ENCODE measurements at places on chromosomes 5 and 9. TPM values are rescaled to one million over a fixed set of nuclear protein-coding genes. Genes with fewer than 3 reads are reported as not detected.

DNA sequence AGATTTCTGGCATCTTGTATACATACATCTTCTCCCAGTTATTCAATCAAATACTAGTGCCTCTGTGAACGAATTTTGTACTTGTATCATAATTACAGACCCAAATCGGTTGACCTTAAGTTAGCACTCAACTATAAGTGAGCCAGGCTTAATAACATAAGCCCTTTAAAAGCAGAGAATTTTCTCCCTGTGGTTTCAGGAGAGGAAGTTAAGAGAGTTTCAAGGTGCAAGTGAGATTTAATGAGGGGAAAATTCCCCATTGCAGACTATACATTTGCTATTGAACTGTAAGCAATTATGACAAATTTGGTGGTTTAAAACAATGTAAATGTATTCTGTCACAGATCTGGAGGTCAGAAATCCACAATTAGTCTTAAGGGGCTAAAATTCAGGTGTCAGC, 261.9 kb upstream of the NREP start:
- H3K27me3 ChIP-seq: no peaks in the 10 kb centered on the region
- H3K4me3 ChIP-seq: no peak overlapping the region
- no peaks in the 10 kb centered on the region for H3K36me3 ChIP-seq
- DNase-seq: no peak

GRCh38 chr9:1913631-1914330, 101.4 kb upstream of the SMARCA2 start:
- no peak overlapping the region for H3K4me3 ChIP-seq
- DNase-seq: no peak
- H3K4me1 ChIP-seq: no peaks in the 10 kb centered on the region

- peak; percentile 19 for DNase-seq
- H3K4me3 ChIP-seq: no peak overlapping the region
- no peaks in the 10 kb centered on the region for H3K36me3 ChIP-seq
These were observed 42.3 kb downstream of the SNCAIP start for GRCh38 chr5:122354293-122354692.

DNA sequence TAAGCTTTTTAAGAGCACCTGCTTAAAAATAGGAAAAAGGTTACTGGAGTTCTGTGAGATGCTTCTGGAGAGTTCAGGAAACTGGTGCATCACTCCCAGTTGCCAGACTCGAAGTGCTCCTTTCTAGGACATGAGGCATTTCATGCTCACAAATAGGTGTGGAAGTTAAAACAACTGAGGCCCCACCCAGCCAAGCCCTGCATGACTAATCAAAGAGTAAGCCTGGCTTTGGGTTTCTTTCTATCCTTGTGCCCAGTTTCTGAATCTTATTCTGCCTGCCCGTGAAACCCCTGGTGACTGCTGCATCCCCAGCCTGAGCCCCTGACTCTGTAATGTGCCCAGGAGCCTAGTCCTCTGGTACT, 7.7 kb downstream of the SPINK9 start:
- no peaks in the 10 kb centered on the region for H3K4me1 ChIP-seq
- DNase-seq: no peak
- H3K36me3 ChIP-seq: no peaks in the 10 kb centered on the region
- no peaks in the 10 kb centered on the region for H3K27me3 ChIP-seq
- H3K27ac ChIP-seq: no peak overlapping the region

DNA sequence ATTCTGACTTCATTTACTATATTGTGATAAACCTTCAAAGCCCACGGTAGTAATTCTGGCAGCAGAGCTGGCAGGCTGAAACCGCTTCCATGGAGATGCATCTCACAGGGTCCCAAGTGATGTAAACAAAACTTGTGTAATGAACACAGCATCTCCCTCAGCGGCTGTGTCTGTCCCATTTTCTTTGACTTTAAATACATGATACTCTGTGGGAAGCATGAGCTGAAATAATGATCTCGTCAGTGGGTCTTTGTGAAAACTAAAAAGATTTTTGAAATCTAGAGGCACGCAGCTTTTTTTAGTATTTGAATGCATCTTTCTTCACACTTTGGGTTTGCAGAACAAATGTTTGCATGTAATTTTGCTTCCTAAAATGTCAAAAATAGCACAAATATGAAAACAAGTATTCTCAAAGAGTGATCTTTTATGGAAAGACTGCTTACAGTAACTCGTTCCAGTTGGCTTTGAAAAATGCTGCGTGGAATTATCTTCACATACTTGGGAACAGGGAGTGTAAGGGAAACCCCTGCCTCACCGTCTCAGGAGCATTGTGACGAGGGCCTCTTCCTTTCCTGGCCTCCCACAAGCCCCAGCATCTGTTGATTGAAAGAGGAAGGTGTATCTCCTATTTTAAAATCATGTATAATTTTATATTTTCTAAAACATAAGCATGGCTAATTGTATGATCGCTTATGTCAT, 18.1 kb upstream of the LPCAT1 start:
- H3K36me3 ChIP-seq: no peaks in the 10 kb centered on the region
- H3K27me3 ChIP-seq: no peaks in the 10 kb centered on the region
- DNase-seq: no peak
- peaks cover 3% of the 10 kb centered on the region for H3K4me1 ChIP-seq
- H3K4me3 ChIP-seq: no peak overlapping the region

Gene ARID3C
- total RNA-seq: not detected

DNA sequence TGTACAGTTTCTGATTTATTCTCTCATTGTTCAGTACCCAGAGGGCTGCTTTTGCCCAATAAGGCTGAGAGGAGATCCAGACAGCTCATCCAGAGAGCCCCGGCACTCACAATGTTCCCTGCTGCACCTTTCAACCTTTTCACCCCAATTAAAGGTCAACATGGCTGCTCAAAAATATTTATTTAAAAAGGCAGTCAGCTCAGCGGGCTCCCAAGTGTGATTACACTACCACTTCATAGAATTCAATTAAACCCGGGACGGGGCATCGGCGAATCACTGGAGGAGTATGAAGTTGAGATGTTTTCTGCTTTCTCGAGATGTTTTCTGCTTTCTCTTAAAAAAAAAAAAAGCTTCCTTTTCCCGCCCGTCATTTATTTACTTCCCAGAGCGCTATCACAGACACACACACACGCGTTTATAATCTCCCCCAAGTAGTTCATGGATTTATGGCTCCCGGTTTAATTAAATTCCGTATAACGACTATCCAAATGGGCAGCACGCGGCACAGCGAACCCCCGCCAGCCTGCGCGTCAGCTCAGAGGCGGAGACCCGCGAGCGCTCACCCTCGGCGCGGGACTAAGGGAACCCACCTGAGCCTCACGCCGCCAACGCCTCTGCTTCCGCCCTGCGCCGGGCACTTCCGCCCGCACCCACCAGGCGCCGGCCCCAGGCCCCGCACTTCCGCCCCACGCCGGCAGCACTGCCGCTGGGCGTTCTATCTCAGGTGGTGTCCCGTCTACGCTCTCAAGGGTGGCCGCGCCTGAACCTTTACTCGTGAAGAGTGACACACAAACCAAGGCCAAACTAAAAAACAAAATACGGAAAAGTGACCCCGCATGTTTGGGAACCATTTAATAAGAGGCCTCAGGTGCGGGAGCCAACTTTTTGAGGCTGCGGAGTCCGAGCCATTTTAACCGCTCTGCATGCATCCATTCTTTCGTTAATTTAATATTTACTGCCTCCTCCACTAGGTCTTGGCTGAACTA, at the start of gene C5orf63:
C5orf63 (minus strand) TSS at position 642 of the 986 bp plus-strand sequence. CDS start 14,507 bp downstream, outside the sequence.
- peak; percentile 45 for DNase-seq
- no peaks in the 10 kb centered on the region for H3K36me3 ChIP-seq
- peak within 1 kb of the TSS; percentile 72 for H3K27ac ChIP-seq
- H3K4me1 ChIP-seq: peaks cover 61% of the 10 kb centered on the region
- no peaks in the 10 kb centered on the region for H3K27me3 ChIP-seq

DNA sequence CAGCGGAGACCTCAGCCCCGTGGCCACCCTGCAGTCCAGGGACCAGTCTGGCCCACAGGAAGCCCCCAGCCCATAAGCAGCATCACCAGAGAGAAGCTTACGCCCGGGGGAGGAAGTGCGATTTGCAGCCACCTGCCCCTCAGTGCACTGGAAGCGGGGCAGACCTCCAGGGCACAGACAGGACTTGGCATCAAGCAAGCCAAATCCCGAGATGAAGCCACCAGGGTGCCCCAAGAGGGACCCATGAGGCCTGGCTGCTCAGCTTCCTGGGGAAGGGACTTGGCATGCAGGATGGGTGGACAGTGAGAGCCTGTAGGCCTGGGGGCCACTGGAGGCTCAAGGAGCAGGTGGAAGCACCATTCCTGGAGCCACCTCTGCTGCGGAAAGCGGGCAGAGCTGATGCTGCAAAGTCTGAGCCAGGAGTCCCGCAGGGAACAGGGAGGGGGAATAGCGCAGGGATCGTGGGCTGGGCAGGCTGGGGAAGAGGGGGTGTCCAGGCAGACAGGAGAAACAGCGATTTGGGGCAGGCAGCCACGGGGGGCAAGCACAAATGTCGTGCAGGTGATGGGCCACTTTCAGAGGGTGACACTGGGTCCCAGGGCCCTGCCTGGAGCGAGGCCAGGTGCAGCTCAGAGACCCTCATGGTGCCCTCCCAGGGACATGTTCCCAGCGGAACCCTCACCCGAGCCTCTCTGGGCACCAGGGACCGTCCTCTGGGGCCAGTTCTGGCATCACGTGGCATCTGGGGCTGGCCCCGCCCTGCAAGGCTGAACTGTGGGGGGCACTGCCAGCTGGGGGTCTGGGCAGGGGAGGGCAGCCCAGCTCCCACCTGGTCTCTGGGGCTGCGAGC, 3.2 kb downstream of the LRRC26 start:
- peaks cover 34% of the 10 kb centered on the region for H3K27me3 ChIP-seq
- H3K36me3 ChIP-seq: no peaks in the 10 kb centered on the region
- H3K27ac ChIP-seq: no peak overlapping the region
- H3K4me1 ChIP-seq: peaks cover 3% of the 10 kb centered on the region
- H3K4me3 ChIP-seq: no peak overlapping the region

Gene PCDHB2
- total RNA-seq: 0.23 TPM

DNA sequence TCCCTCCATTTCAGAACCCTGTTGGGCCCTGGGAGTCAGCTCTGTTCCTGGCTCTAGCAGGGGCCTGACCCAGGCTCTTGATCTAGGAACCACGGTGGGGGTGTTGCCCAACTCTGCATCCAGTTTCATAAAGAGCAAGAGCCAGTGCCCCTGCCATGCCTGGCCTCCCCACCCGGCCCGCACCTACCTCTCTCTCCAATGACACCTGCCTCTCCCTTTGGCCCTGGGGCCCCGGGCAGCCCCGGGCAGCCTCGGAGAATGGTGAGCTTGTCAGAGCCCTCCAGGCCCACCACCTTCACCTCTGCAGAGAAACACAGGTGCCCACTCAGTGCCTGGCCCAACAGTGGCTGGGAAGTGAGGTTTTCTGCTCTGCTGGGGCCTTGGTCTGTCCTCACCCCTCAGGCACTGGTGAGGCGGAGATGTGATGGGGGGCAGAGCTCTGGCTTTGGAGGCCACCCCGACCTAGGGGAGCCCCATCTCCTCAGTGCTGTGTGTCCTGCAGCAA, 1.5 kb downstream of the FCN1 start:
- no peak for DNase-seq
- no peaks in the 10 kb centered on the region for H3K36me3 ChIP-seq
- H3K4me1 ChIP-seq: no peaks in the 10 kb centered on the region
- no peaks in the 10 kb centered on the region for H3K27me3 ChIP-seq

DNA sequence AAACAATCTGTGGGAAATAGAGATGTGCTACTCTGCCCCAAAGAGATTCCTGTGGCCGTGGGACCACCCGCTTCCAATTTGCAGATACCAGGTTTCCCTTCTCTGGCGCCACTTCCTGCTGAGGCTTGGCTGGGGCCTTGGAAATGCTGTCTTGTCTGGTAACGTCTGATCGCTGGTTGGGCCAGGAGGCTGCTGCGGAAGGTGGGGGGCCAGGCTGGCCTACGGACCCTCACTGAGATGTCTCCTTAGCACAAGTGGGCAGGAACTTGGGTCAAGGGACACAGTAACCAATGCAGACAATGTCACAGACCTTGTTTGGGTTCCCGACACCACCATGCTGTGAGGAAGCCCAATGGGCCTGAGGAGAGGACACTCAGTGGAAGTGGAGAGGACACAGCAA, 31.7 kb upstream of the IRX4 start:
- no peak overlapping the region for H3K4me3 ChIP-seq
- H3K36me3 ChIP-seq: no peaks in the 10 kb centered on the region
- DNase-seq: no peak
- no peaks in the 10 kb centered on the region for H3K4me1 ChIP-seq

GRCh38 chr9:95012035-95012708, 285.7 kb downstream of the AOPEP start:
- peaks cover 9% of the 10 kb centered on the region for H3K36me3 ChIP-seq
- no peaks in the 10 kb centered on the region for H3K27me3 ChIP-seq
- DNase-seq: no peak
- no peak overlapping the region for H3K4me3 ChIP-seq

Gene GRXCR2
- not detected for total RNA-seq

- no peaks in the 10 kb centered on the region for H3K4me1 ChIP-seq
- H3K27ac ChIP-seq: no peak overlapping the region
- H3K36me3 ChIP-seq: no peaks in the 10 kb centered on the region
- H3K27me3 ChIP-seq: peaks cover 4% of the 10 kb centered on the region
- peak; percentile 13 for DNase-seq
- H3K4me3 ChIP-seq: no peak overlapping the region
These were observed 71.2 kb upstream of the GLIS3 start for GRCh38 chr9:4371108-4371507.

GRCh38 chr5:38494175-38494574, 62.3 kb downstream of the LIFR start:
- no peak overlapping the region for H3K4me3 ChIP-seq
- no peaks in the 10 kb centered on the region for H3K4me1 ChIP-seq
- DNase-seq: no peak
- H3K36me3 ChIP-seq: no peaks in the 10 kb centered on the region

DNA sequence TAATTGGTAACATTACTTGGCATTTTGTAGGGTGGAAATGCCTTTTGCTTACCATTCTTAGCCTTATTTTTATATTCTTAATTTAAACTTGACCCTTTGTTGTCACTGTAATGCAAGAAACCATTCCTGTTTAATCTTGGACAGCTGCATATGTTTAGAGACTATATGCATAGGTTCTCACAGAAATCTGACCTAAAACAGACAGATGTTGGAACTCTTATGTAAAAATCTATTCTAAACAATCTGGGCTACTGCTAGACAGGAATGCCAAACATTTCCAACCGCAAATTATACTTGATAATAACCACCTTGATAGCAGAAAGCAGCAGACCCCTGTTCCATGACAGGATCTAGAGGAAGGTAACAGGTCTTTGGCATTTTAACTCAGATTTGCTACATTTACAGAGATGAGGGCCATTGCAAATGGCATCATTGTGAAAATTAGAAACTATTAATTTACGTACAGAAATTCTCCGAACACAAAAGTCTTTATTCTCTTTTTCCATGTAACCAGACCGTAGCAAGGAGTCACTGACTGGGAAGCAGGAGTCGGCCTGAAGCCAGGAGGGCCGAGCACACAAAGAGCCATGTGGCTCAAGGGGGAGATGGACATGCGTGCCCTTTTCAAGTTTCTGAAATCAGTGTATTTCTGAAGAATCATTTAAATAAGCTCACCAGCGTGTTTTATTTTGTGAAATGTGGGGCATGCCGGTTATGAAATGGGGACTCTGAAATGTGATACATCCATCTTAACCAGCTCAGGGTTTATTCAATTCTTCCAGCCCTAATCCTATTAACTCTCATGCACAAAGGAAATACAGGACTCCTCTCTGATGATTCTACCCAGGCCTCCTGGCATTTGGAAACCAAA, 139.3 kb downstream of the AOPEP start:
- H3K27ac ChIP-seq: peak overlapping the region; percentile 90
- H3K4me3 ChIP-seq: no peak overlapping the region
- peak; percentile 40 for DNase-seq
- peaks cover 46% of the 10 kb centered on the region for H3K4me1 ChIP-seq

Gene MYO10
- 144 TPM for total RNA-seq

GRCh38 chr9:3793363-3793762, 267.6 kb upstream of the RFX3 start:
- no peaks in the 10 kb centered on the region for H3K27me3 ChIP-seq
- H3K36me3 ChIP-seq: no peaks in the 10 kb centered on the region
- H3K4me3 ChIP-seq: no peak overlapping the region
- H3K4me1 ChIP-seq: no peaks in the 10 kb centered on the region
- no peak overlapping the region for H3K27ac ChIP-seq

Gene PCDHA4
- 0.14 TPM for total RNA-seq

Gene EFNA5
- total RNA-seq: 22.6 TPM

Data from endothelial cell of umbilical vein (primary cell).